ENCODE measurements at places on chromosomes 2 and 18.
A peak's percentile ranks its signal among the peaks of the same experiment; 100 is the strongest.

- DNase-seq = no peak
Observed at GRCh38 chr2:170262806-170263205, 84.9 kb downstream of the MYO3B start.

- DNase-seq = no peak
Observed at GRCh38 chr2:73859721-73860586, 31.2 kb downstream of the STAMBP start.

- DNase-seq = peak; percentile 79
Observed at GRCh38 chr2:237154082-237154638, 68.5 kb downstream of the COPS8 start.

GRCh38 chr2:20637147-20637546, 13.8 kb downstream of the HS1BP3 start:
- no peak for DNase-seq

DNA sequence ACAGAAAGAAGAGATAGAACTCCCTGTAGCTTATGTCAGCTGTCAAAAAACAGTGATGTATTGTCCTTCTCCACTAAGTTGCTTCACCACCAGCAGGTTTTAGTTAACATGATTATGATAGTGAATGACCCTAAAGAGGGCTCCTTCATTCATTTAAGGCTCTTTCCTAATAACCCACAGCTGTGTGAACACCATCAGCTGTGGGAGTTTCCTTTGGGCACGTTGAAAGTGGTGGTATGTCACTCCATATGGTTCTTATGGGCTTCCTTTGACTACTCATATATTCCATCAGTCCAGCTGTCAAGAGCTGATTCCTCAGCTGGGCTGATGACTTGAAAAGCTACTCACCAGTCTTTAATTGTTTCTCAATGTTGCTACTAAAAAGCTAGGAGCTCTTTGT, 210.3 kb downstream of the UBE2E3 start:
- DNase-seq = peak; percentile 35

DNA sequence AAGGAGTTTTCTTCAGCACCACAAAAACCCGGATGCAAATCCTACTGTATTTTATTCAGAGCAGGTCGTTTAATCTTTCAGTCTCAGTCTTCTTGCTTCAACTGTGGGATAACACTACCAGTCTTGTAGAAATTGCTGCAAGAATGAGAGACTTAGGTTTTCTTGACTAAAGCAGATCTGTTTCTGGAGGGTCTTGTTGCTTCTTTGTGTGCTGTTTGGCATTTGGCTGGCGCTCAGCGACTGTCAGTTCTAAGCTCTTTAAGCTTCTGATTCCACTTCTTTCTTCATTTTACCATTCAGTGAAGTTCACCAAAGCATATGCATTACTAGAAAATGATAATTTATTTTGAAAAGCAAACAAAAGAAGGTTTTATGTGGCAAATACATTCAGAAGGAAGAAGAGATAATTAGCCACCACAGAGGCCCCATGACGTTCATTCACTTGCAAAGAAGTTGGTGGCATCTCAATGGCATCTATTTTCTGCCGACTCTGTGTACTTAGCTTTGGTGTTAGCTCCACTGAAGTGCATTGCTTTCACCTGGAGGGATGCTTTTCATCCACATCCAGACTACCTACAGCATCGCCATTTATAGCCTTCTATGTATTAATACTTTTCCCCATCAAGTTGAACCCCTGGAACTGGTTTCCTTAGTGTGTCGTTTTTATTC, 53.7 kb downstream of the TRIB2 start:
- DNase-seq = no peak

GRCh38 chr2:159270744-159271379, 15.6 kb downstream of the WDSUB1 start:
- no peak for DNase-seq

DNA sequence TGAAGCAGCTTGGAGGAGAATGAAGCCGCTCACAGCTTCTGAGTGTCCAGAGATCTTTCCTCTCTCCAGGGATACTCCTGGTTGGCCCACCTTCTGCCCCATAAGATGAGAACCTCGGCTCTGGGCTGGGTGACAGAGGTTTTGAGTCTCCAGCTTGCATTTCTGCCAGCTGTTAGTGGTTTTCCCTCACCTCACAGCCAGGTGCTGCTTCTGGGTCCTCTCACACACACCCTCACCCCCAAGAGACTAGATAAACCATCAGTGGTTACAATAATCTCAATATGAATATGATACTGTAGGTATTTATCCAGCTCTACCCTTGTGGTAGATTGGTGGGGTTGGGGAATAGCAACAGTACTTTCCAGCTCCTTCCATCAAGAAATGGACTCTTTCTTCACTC, 161.7 kb upstream of the SIX3 start:
- no peak for DNase-seq

DNA sequence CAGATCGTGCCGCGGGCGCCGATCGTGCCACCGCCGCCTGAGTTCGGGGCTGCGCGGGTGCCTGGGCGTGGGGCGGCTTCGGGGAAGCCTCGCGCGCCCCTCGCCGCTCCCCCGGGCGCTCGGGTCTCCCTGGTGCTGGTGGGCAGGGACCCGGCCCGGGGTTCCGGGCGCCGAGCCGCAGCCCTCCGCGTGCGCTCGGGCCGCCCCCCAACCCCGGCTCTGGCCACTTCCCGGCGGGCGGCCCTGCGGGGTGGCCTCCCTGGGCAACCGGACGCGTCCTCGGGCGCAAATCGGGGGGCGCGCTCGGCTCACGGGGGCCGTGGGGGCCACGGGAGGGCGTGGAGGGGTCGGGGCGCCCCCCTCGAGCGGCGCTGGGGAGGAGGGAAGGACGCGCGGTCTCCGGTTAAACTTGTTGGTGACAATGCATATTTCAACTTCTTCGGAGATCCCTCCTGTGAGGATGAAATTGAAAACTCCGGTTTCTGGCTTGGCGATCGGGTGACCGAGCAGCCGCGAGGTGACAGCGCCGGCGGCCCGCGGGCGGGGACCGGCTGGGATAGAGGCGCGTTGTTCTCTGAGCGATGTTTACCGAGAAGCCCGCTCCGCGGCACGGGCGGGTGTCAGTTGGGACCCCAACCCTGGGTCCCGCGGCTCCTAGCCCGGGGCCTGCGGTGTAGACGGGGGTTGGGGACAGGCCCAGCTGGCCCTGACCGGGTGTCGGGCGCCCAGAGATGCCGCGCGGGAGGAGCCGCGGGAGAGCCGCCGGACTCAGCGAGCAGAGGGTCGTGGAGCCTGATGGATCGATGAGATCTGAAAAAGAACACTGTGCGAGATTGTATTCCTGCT, 676 bp downstream of the SH3BP4 start:
- peak; percentile 81 for DNase-seq

Data from eye (tissue), 1 donor.